ENCODE measurements at places on chromosomes 5 and 9. TPM values are rescaled to one million over a fixed set of nuclear protein-coding genes. Genes with fewer than 3 reads are reported as not detected.

DNA sequence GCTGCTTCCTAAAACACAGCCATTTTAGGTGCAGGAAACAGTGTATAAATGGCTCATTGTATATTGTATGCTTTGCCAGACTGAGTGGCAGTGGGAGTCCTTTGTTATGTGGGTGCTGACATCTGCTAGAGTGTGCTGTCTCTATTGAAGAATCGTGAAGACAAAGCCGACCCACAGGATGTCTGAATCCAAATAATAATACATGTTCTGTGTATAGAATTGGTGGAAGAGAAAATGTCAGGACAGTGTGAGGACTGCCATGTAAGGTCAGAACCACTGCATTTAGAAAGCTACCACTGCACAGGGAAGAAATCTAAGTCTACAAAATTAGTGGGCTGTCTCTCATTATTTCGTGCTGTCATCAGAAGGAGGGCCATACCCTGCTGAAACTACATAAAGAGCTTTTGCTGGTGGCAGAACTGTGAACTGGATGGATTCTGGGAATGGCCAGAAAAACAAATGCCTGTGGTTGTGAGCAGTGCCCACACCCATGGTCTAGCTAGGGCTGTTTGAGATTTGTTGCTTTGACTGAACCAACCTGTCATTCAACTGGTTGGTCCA, 2.5 kb downstream of the IL7R start:
- H3K4me1 ChIP-seq: peaks cover 63% of the 10 kb centered on the region
- peak overlapping the region; percentile 36 for H3K4me3 ChIP-seq
- peak; percentile 55 for DNase-seq

GRCh38 chr9:131008909-131009618, at the start of gene LAMC3:
Gene LAMC3 (plus strand): TSS chr9:131009174. CDS start chr9:131009215, 41 bp downstream.
- peak within 1 kb of the TSS; percentile 62 for H3K4me3 ChIP-seq
- no peak within 1 kb of the TSS for H3K27ac ChIP-seq
- no peaks in the 10 kb centered on the region for H3K4me1 ChIP-seq
- DNase-seq: peak; percentile 17

DNA sequence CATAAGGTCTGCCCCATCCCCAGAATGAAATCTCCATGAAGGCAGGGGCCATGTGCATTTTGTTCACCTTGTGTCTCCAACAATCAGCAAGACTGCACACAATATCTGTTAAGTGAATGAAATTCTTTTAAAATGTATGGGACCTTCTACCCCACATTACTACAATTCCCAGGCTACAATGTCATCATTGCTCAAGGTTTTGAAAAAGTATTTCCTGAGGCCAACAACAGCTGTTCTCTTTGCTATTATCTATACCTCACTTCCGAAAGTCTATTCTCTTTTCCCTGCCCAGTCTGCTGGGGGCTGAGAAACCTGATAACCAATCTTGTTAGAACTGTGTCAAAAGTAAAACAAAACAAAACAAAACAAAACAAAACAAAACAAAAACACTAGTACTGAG, 29.2 kb downstream of the HOMER1 start:
- H3K4me3 ChIP-seq: no peak overlapping the region
- DNase-seq: no peak
- H3K36me3 ChIP-seq: no peaks in the 10 kb centered on the region
- no peak overlapping the region for H3K27ac ChIP-seq

GRCh38 chr5:6506611-6507010, 58.0 kb downstream of the UBE2QL1 start:
- DNase-seq: no peak
- H3K36me3 ChIP-seq: no peaks in the 10 kb centered on the region
- peaks cover 19% of the 10 kb centered on the region for H3K4me1 ChIP-seq
- no peak overlapping the region for H3K4me3 ChIP-seq

DNA sequence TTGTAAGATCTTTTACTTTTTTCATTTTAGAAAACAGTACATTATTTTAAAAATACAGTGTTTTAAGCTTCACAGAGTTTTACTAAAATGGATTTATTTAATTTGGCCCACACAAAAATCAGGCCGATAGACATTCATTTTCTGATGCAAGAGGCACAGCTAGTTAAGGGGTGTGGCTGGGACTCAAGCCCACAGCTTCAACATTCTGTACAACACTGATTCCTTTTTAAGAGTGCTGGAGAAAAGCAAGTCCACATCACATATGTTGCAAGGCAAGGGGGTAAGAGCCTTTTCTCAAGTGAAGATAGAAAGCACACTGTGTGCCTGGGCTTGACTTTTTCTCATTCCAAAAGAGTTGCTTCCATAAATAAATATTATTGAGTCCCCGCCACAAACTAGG, 195.9 kb downstream of the RFK start:
- no peaks in the 10 kb centered on the region for H3K36me3 ChIP-seq
- no peak for DNase-seq
- H3K4me1 ChIP-seq: no peaks in the 10 kb centered on the region
- H3K27me3 ChIP-seq: no peaks in the 10 kb centered on the region
- H3K27ac ChIP-seq: no peak overlapping the region
- H3K4me3 ChIP-seq: no peak overlapping the region

GRCh38 chr5:58300346-58300895, 159.5 kb downstream of the PLK2 start:
- DNase-seq: no peak
- no peak overlapping the region for H3K27ac ChIP-seq
- H3K4me3 ChIP-seq: no peak overlapping the region
- H3K27me3 ChIP-seq: no peaks in the 10 kb centered on the region
- H3K36me3 ChIP-seq: no peaks in the 10 kb centered on the region
- peaks cover 1% of the 10 kb centered on the region for H3K4me1 ChIP-seq

DNA sequence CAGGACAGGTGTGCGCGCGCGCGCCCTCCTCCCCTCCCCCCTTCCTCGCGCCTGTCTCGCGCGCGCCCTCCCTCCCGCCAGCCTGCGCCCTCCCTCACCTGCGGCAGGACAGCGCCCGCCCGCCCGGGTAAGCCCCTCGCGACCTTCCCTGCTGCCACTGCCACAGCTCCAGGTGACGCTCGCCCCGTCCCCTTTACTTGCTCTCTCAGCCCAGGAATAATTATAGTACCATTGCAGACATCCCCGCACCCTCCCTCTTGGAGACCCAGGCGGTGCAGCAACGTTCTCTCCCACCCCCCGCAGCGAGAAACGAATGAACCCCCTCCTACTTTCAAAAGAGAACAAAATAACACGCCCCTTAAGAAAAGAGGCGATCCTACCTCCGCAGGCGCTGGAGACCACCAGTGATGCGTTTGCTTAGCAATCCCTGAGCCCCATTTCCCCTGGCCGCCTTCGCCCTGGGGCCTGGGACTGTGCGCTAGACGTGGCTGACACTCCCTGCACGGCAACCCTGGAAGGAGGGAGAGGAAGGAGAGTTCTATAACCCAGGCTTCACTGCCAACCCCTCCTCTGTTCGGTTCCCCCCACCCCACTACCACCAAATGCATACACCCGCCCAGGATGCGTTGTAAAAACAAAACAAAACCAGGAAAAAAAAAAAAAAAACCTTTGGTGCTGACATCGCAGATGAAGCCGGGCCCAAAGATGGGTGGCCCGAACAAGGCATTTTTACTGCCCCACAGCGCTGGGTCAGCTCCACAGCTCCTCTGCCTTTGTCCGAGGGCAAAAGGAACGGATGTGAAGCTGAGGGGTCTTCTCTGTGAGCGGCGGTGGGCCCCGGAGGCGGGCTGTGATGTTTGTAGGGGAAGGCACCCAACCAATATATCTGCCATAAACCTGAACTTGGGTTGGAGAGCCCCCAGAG, 5.6 kb upstream of the PURA start:
- no peaks in the 10 kb centered on the region for H3K27me3 ChIP-seq
- H3K36me3 ChIP-seq: no peaks in the 10 kb centered on the region
- DNase-seq: peak; percentile 32

- peak overlapping the region; percentile 68 for H3K27ac ChIP-seq
- peak; percentile 66 for DNase-seq
- H3K4me3 ChIP-seq: peak overlapping the region; percentile 77
- no peaks in the 10 kb centered on the region for H3K27me3 ChIP-seq
- H3K4me1 ChIP-seq: peaks cover 13% of the 10 kb centered on the region
Observed at GRCh38 chr9:25677301-25678146, 720 bp downstream of the TUSC1 start.

FBP1 gene
- total RNA-seq: 40.4 TPM

GDF9 gene
- not detected for total RNA-seq

SLC4A9 gene
- total RNA-seq: 0.29 TPM

GRCh38 chr9:97076238-97076637, 37.3 kb upstream of the CTSV start:
- H3K4me1 ChIP-seq: no peaks in the 10 kb centered on the region
- H3K36me3 ChIP-seq: no peaks in the 10 kb centered on the region
- no peak overlapping the region for H3K27ac ChIP-seq
- H3K4me3 ChIP-seq: no peak overlapping the region

GRCh38 chr5:6803981-6804550, 90.8 kb downstream of the TENT4A start:
- H3K27me3 ChIP-seq: peaks cover 76% of the 10 kb centered on the region
- H3K36me3 ChIP-seq: no peaks in the 10 kb centered on the region
- no peak overlapping the region for H3K27ac ChIP-seq
- H3K4me3 ChIP-seq: no peak overlapping the region
- DNase-seq: no peak
- no peaks in the 10 kb centered on the region for H3K4me1 ChIP-seq

- no peak overlapping the region for H3K4me3 ChIP-seq
- no peak overlapping the region for H3K27ac ChIP-seq
- H3K27me3 ChIP-seq: no peaks in the 10 kb centered on the region
- no peak for DNase-seq
Observed at GRCh38 chr9:114909661-114910060, 20.7 kb downstream of the TNFSF8 start.

DNA sequence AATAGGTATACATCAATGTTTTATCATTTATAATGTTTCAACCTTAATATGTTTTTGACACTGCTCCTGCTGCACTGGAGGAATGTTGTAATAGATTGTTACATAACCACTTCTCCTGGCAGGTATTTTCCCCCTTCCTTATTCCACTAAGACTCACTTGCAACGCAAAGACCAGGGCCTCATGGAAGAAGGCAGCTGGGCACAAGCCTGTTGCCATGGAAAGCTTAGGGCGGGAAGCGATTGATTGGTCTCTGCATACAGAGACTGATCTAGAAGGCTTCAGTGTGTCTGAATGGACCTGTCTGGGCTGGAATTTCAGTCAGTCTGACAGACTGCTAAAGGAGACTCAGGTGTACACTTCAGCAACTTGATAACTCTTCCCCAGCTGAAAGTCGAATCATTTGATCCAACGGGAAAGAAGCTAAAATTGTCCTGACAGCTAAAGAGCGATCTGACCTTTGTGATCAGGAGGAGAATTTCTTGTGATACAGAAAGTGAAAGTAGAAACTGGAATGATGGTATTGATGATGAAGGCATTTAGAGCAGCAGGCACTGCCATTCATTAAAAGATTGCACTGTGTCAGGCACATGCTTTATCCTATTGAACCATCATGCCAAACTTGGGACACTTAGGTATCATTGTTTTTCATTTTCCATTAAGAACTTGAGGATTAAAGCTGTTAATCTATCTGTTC, 65.1 kb downstream of the GRIA1 start:
- H3K4me3 ChIP-seq: no peak overlapping the region
- H3K36me3 ChIP-seq: no peaks in the 10 kb centered on the region
- no peak overlapping the region for H3K27ac ChIP-seq
- H3K27me3 ChIP-seq: no peaks in the 10 kb centered on the region

DNA sequence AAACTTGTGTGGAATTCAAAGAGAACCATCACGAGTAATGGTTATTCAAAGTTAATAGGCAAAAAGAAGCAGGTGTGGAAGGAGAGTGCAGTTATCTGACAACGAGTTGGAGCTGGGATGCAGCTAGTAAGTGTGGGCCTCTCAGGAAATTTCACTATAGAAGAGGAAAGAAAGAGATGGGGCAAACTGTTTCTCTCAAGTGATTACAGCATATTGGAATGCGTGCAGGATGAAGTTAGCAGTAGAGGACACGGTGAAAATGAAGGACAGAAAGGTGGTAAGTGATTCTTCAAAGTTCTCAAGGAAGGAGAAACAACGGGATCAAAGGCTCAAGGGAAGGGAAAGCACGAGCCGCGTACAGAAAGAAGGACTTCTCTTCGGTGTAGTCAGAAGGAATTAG, 84.0 kb downstream of the ADAMTS12 start:
- peaks cover 24% of the 10 kb centered on the region for H3K4me1 ChIP-seq
- H3K4me3 ChIP-seq: no peak overlapping the region
- no peak overlapping the region for H3K27ac ChIP-seq
- H3K36me3 ChIP-seq: no peaks in the 10 kb centered on the region
- no peaks in the 10 kb centered on the region for H3K27me3 ChIP-seq

DNA sequence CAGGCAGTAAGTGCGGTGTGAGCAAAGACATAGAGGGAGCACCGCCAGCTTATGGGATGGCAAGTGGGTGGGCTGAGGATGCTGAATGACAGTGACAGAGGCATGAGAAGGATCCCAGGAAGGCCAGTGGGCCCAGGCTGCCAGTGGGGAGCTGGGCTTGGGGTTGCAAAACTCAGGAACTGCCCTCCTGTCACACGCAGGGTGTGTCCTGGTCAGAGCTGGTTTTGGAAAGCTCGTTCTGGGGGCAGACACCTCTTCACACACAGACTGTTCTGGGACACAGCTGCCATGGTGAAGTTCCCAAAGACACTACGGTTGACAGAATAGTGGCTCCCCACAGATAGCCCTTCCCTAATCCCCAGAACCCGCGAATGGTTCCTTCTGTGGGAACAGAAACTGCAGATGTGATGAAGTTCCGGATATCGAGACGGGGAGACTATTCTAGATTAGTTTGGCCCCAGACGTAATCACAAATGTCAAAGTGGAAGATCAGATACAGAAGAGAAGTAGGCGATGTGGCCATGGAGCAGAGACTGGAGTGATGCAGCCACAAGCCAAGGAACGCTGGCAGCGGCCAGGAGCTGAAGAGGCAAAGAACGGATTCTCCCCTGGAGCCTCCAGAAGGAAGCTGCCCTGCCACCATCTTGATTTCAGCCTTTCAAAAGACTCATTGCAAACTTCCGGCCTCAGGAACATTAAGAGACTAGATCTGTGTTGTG, 159.0 kb downstream of the COL23A1 start:
- no peaks in the 10 kb centered on the region for H3K36me3 ChIP-seq
- DNase-seq: no peak

- no peak overlapping the region for H3K4me3 ChIP-seq
- no peak overlapping the region for H3K27ac ChIP-seq
- DNase-seq: no peak
Observed at GRCh38 chr5:33329891-33330290, 110.9 kb upstream of the TARS1 start.

DNA sequence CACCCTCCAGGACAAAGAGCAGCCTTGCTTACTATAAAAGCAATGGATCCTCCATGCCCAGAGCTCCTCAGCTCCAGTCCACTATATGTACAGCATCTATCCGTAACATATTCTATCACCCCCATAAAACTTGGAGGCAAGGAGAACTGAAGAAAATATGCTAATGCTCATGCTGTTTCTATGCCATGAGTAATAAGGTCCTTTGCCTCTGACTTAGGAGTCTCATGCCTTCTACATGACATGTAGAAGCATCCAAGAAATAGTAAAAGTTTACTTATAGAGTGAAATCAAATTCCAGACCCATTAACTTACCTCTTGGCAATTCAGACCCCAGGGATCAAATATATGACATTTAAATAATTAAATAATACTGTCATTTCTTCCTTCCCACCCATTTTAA, 33.7 kb downstream of the SSBP2 start:
- H3K27me3 ChIP-seq: no peaks in the 10 kb centered on the region
- H3K27ac ChIP-seq: no peak overlapping the region
- H3K4me1 ChIP-seq: no peaks in the 10 kb centered on the region
- no peak overlapping the region for H3K4me3 ChIP-seq
- no peak for DNase-seq
- no peaks in the 10 kb centered on the region for H3K36me3 ChIP-seq
